T-helper 2 cell treated with Interferon-gamma antibody and Interleukin-4, amounts not matched to agents 5 μg/mL and 100 μg/mL, for 36 hours (primary cell): ENCODE measurements at places on chromosomes 2 and 18.

DNA sequence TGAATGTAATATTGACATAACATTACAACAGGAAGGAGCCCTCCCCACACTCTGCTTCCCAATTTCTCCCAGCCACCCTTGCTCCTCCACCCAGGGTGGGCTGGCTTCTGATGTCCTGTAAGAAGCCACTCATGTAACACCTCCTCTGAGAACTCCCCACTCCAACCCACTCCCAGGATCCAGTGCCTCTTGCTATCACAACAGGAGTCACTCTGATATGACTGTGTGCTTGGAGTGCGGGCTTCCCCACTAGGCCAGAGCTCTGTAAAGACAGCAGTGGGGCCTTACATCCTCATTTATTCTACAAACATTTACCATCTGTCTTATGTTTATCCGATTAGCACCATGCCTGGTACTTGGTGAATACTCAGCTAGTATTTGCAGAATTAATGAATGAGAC lies 65.1 kb downstream of the PTGR3 start:
- no peak for DNase-seq

GRCh38 chr2:121046335-121046734 lies 238.7 kb downstream of the TFCP2L1 start:
- DNase-seq, result no peak

DNA sequence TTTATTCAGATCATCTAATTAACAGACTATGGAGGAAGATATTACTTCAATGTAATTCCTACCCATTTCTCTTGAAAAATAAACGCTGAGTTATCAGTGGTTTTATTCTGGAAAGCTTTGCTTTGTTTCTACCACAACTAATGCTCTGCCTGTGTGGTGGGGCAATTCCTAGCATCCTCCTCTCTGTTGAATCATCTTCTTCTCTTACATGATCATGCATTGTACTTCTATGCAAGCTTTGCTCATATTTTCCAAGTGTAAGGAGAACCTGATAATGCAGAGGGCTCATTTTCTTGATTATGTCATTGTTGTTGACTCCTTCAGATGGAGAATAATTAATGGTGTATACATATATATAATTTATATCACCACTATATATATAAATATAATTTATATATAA lies 46.7 kb downstream of the CCDC195 start:
- DNase-seq, result no peak

DNA sequence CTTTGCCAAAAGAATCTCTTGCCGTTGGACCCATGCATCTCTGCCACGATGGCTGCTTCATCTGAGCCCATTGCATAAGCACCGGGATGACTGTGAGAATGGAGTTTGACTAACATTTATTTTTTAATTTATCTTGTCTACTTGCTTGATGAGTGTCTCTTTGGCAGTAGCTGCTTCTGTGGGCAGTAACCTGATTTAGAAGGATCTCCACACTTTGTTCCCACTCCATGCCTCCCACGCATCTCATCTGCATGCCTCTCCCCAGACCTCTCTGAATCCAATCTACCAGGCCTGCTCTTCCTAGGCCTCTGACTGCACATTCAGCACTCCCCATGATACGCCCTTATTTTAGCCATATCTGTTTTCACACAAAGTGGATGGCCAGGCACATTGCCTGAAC lies 23.7 kb upstream of the TMX3 start:
- DNase-seq, result no peak

GRCh38 chr18:864872-865273 lies 39.8 kb upstream of the ADCYAP1 start:
- peak; percentile 30 for DNase-seq

DNA sequence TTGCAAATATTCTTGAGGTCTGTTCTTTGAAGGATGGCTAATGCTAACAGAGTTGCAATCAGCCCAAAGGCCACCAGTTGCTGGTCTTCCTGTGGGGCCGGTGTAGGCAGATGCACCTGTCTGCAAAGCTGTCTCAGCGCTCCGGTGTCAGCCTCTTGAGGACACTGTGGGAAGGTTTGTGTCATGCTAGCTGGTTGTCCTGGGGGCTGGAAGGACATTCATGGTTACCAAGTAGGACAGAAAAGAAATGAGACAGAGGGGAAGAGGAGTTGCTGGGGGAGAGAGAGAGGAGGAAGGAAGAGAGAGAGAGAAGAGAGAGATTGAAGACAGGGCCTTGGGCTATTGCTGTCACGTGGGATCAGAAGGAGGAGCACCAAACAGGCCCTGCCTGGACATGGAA lies 639.6 kb upstream of the HS6ST1 start:
- no peak for DNase-seq

GRCh38 chr2:35035883-35036282 lies 1319.7 kb upstream of the CRIM1 start:
- DNase-seq, result no peak

DNA sequence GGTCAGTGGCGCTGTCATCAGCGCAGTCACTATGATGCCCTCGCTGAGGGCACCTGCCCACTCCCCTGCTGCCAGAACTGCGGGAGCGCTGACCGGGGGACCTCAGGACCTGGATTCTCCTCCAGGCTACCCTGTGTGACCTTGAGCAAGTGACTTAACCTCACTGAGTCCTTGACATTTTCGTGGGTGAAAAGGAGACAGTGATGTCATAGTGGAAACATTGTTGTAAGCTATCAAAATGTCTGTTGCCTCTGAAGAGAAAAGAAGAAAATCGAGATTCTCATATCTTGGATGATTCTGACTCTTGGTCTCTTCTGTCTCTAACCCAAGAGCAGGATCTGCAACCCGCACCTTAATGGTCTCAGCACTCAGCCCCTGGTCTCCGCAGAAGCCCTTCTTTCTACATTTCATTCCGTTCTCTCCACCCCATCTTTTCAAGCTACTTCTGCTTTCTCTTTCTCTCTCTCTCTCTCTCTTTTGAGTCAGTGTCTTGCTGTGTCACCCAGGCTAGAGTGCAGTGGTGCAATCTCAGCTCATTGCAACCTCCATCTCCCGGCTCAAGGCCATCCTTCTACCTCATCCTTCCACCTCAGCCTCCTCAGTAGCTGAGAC lies 978 bp upstream of the TUBA4A start:
- DNase-seq, result peak; percentile 54

DNA sequence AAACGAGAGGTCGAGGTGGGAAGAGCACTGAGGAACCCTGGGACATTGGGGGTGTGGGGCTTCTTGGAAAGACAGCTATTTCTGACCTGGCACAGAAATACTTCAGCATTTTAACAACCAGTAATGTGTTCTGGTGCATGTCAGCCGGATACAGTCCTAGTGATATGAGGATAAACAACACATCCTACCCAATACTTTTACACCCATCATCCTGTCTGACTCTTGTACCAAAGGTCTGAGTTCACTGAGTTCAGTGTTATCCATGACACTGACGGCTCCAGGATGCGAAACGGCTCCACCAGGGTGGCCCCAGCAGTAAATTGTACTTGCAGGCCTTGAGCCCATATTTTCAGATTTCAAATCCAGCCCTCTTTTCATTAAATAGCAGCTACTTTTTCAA lies 65.9 kb upstream of the SH3BP4 start:
- DNase-seq, result no peak

DNA sequence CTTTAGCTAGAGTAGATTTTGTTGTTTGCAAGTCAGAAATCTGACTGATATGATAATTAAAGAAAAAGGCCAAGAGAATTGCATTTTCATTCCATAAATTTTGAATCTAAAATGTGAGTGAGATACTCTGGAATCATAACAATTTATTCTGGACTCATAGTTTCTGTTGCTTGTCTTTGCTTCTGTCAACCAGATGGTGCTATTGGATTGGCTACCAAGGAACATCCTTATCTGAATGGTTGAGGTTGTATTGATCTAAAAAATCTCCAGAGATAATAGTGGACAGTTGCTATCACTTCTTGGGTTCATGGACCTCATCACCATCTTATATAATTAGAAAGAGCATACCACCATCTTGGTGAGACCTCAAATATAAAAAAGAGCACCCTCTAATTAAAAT lies 34.0 kb upstream of the CPS1 start:
- no peak for DNase-seq

GRCh38 chr2:215105607-215106354 lies 32.6 kb downstream of the ABCA12 start:
- DNase-seq, result no peak

GRCh38 chr2:23498943-23499342 lies 114.0 kb downstream of the KLHL29 start:
- no peak for DNase-seq

GRCh38 chr2:10859278-10859677 lies 46.7 kb upstream of the PDIA6 start:
- DNase-seq, result no peak

- DNase-seq, result no peak
These were observed 50.7 kb upstream of the DDX18 start for GRCh38 chr2:117763804-117764203.

GRCh38 chr18:47644896-47645295 lies 285.6 kb downstream of the SMAD2 start:
- no peak for DNase-seq
